Natural killer cell (primary cell): ENCODE measurements at places on chromosomes 2 and 18. TPM values are rescaled to one million over a fixed set of nuclear protein-coding genes. Genes with fewer than 3 reads are reported as not detected.
A peak's percentile ranks its signal among the peaks of the same experiment; 100 is the strongest.

KCNS3 gene
- not detected for total RNA-seq

PCARE gene
- not detected for total RNA-seq

ATOH8 gene
- not detected for total RNA-seq

TUBA3E gene
- total RNA-seq = not detected

PKP4 gene
- total RNA-seq = 7.2 TPM

DCC gene
- not detected for total RNA-seq

SPHKAP gene
- not detected for total RNA-seq

FAM228A gene
- 0.82 TPM for total RNA-seq

DNA sequence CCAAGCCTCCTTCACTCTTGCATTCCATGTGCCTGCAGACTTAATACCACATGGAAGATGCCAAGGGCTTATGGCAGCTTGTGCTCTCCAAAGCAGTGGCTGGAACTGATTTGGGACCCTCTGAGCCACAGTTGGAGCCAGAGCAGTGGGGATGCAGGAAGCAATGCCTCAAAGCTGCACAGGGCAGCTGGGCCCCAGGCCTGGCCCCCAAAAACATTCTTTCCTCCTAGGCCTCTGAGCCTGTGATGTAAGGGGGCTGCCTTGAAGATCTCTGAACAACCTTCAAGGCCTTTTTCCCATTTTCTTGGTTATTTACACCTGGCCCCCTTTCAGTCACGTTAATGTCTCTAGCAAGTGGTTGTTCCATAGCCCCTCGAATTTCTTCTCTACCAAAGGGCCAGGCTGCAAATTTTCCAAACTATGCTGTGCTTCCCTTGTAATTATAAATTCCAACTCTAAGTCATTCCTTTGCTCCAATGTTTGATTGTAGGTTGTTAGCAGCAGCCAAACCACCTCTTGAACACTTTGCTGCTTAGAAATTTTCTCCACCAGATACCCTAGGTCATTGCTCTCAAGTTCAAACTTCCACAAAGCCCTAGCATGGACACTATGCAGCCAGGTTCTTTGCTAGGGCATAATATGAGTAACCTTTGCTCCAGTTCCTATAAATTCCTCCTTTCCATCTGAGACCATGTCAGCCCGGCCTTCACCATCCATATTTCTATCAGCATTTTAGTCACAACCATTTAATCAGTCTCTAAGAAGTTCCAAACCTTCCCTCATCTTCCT is 245.0 kb upstream of the RBBP8 start:
- DNase-seq = no peak
- H3K27me3 ChIP-seq = no peaks in the 10 kb centered on the region
- H3K36me3 ChIP-seq = no peaks in the 10 kb centered on the region
- no peak overlapping the region for H3K27ac ChIP-seq

DNA sequence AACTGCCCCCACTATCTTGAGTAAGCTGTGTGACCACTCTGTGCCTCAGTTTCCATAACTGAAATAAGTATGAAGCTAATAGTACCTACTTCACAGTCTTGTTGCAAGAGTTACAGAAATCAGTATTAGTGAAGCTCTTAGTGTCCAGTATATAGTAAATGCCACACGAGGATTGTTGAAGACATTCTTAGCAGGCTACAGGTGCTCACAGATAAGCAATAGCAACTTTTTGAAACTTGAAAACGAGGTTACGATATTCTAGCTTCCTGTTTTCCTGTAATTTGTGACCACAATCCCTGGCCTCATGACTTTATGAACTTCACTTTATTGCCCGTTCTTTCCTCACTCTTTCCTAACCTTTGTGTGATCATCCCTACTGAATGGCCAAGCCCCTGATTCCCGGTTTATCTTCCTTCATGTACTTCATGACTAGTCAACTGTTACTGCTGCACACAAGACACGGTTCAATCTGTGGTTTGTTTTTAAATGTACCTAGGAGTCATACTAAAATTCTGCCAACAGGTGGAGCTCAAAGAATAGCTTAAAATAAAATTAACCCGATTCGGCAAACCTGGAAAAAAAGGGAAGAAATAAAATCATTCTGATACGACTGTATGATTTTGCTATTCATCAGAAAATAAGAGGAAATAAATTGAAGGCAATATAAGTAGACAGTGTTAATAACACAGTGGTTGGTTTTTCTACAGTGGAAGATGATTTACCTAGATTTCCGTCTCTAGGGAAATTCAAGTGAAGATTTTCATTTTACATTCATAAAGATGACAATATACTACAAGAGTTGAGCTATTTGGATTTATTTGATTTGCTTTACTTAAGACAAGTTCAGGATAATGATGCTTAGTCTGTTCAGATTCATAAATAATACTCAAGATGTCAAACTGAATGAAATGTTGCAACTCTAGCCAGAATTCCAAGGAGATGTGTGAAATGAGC is 38.1 kb upstream of the STAT1 start:
- H3K4me1 ChIP-seq = peaks cover 32% of the 10 kb centered on the region
- H3K36me3 ChIP-seq = peaks cover 5% of the 10 kb centered on the region
- H3K4me3 ChIP-seq = no peak overlapping the region
- DNase-seq = no peak
- no peaks in the 10 kb centered on the region for H3K27me3 ChIP-seq
- H3K27ac ChIP-seq = no peak overlapping the region

- peak; percentile 94 for DNase-seq
- H3K27ac ChIP-seq = no peak overlapping the region
- H3K4me1 ChIP-seq = peaks cover 15% of the 10 kb centered on the region
- no peaks in the 10 kb centered on the region for H3K36me3 ChIP-seq
- H3K4me3 ChIP-seq = peak overlapping the region; percentile 58
Measured at GRCh38 chr2:54330162-54330925, 74.3 kb upstream of the TSPYL6 start.

- no peak overlapping the region for H3K27ac ChIP-seq
- no peaks in the 10 kb centered on the region for H3K27me3 ChIP-seq
- H3K4me3 ChIP-seq = peak overlapping the region; percentile 82
- peaks cover 47% of the 10 kb centered on the region for H3K4me1 ChIP-seq
- no peaks in the 10 kb centered on the region for H3K36me3 ChIP-seq
Measured at GRCh38 chr2:10303694-10304378, 1.1 kb downstream of the HPCAL1 start.

DNA sequence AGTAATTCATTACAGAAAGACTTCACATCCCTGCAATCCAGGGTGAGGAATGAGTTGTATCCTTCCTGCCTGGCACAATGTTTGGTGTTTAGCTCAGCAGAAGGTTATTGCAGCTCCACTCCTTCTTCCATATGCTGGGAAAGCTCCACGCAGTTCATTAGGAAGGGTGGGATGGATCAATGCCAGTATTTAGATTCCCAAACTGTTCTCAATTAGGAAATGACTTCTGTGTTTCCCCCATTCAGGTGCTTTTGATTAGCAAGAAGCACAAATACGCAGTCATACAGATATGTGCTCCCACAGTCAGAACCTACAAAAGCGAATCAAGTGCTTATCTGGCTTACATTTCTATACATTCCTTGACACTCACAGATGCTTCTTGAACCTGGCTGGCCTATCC is 340.6 kb downstream of the NYAP2 start:
- no peak for DNase-seq
- H3K27me3 ChIP-seq = no peaks in the 10 kb centered on the region
- H3K27ac ChIP-seq = no peak overlapping the region

DNA sequence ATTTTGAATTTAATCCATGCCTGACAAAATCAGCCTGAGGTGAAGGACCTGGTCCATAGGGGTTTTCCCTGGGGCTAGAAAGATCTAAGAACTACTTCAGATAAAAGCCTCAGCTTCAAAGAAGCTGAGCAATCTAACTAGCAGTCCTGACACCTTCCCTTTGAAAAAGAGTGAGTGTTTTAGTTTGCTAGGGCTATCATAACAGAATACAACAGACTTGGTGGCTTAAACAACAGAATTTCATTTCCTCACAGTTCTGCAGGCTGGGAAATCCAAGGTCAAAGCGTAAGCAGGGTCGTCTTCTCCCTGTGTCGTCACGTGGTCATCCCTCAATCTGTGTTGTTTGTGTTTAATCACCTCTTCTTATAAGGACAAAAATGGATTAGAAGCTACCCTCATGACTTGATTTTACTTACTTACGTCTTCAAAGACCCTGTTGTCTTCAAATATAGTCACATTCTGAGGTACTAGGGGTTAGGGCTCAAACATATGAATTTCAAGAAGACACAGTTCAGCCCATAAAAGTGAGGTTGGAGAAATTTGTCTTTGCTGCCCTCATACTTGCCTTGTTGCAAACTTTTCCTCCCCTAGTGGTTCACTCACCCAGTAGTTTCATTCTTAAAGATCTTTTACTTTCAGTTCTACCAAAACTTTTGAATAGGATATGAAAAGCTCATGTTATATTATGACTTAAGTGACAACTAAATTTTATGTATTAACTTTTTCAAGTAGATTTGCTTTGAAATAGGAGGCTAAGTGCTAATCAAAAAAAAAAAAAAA is 673.8 kb downstream of the ARHGAP15 start:
- no peak for DNase-seq
- H3K4me1 ChIP-seq = no peaks in the 10 kb centered on the region
- H3K27me3 ChIP-seq = no peaks in the 10 kb centered on the region
- H3K4me3 ChIP-seq = no peak overlapping the region
- no peaks in the 10 kb centered on the region for H3K36me3 ChIP-seq

- no peaks in the 10 kb centered on the region for H3K27me3 ChIP-seq
- H3K27ac ChIP-seq = no peak overlapping the region
- H3K36me3 ChIP-seq = no peaks in the 10 kb centered on the region
- H3K4me1 ChIP-seq = no peaks in the 10 kb centered on the region
Measured at GRCh38 chr2:222722327-222722946, 51.0 kb downstream of the MOGAT1 start.

DNA sequence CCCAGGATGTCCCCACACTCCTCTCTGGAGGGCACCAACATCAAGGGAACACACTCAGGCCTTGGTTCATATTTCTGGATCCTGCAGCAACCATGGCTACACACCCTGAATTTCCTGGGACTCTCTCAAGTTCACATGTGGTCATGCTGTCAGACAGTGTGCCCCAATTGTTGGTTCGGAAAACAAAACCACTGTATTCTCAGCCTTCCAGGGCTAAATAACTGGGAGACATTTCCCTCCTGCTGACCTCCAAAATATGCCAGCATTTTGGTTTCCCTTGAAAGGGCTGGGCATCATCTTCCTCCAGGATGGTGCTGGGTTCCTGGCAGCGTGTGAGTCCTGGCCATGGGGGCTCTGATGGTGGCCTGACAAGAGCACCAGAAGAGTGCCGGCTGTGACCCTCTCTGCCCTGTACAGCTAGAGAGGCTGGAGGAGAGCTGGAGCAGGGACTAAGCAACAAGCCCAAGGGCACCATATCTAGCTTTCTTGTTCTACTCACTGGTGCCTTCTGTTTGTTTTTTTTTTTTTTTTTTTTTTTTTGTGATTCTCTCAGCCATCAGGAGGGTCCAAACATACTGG is 37.5 kb upstream of the WIPF1 start:
- peaks cover 30% of the 10 kb centered on the region for H3K4me1 ChIP-seq
- no peaks in the 10 kb centered on the region for H3K27me3 ChIP-seq
- H3K4me3 ChIP-seq = no peak overlapping the region
- peaks cover 8% of the 10 kb centered on the region for H3K36me3 ChIP-seq
- peak; percentile 78 for DNase-seq
- peak overlapping the region; percentile 83 for H3K27ac ChIP-seq
